ENCODE measurements at places on chromosomes 5 and 9. TPM values are rescaled to one million over a fixed set of nuclear protein-coding genes. Genes with fewer than 3 reads are reported as not detected.

The ROR2 gene
- total RNA-seq: 0.95 TPM

- DNase-seq: no peak
Observed at GRCh38 chr5:54470128-54470527, 14.6 kb downstream of the HSPB3 start.

The RANBP17 gene
- 31.8 TPM for total RNA-seq

- no peak for DNase-seq
Observed at GRCh38 chr5:103208460-103208859, 50.1 kb upstream of the MACIR start.

The SPINK13 gene
- not detected for total RNA-seq

The FKBP15 gene
- total RNA-seq: 20.1 TPM
